Stimulated activated CD8-positive, alpha-beta memory T cell treated with anti-CD3 and anti-CD28 coated beads, Interleukin-4, amount 100 ng/mL, for 48 hours (primary cell): ENCODE measurements at places on chromosomes 12 and 14.

GRCh38 chr12:54428050-54429013 is 9.3 kb upstream of the ITGA5 start:
- no peak for DNase-seq

DNA sequence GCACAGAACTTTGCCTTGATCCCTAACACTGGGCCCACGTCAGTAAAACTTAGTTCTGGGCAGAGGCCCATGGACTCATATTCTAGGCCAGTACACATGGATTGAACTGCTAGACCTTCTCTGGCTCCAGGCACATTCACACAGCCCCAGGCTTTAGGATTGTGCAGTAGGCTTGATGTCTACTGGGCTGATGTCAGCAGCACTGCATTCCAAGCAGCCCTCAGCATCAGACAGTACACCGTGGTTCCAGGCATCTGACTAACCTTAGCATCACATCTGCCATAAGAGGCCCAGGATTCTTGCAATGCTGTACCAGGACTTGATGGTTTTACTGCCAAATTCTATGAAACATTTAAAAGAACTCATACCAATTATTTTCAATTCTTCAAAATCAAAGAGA is 301.9 kb downstream of the CCER1 start:
- DNase-seq: no peak

- no peak for DNase-seq
Measured at GRCh38 chr12:43112101-43112920, 439.7 kb downstream of the ADAMTS20 start.

DNA sequence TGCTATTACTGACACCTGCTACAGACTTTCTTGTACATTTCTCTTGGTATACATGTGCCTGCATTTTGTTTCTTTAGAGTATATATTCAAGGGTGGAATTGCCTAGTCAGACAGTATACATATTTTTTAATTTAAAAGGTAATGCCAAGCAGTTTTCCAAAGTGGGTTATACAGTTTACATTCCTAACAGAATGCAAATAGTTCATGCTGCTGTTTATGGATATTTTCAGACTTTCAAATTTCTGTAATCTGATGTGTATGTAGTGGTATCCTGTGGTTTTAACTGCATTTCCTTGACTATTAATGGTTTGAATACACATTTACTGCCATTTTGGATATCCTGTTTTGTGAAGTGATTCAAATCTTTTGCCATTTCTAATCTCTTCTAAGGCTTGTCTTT is 55.5 kb upstream of the VCPKMT start:
- no peak for DNase-seq

- DNase-seq: no peak
Measured at GRCh38 chr14:100612986-100613385, 25.8 kb upstream of the BEGAIN start.

GRCh38 chr12:24075650-24076049 is 126.2 kb upstream of the SOX5 start:
- DNase-seq: no peak

- no peak for DNase-seq
Measured at GRCh38 chr12:12721814-12722434, 4.8 kb downstream of the CDKN1B start.

- no peak for DNase-seq
Measured at GRCh38 chr12:71688961-71689570, 3.2 kb downstream of the TMEM19 start.

DNA sequence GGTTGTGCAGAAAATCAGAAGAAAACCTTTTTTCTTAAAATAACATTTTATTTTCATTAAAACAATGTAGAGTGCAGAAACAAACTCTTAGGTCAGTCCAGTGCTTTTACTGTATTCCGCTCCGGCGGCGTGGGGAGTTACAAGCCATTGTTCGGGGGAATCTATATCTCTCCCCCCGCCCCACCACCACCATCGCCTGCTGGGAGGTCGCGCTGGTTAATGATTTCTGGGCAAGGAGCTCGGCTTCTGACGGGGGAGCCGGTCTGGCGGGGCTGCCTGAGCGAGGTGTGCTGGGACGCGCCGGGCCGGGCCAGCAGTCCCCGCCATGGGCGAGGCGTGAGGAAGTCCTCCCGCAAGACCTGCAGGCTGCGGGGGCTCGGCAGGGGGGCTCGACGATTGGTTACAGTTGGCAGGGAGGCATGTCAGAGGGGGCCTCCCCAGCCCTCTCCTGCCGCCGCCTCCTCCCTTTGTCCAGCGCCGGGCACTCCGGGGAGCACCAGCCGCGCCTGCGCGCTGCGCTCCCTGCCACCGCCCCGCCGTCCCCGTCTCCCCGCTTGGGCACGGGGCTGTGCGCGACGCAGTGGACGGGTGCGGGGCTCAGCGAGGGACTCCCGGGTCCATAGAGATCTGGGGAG is 1.0 kb upstream of the DUSP6 start:
- DNase-seq: peak; percentile 71

- no peak for DNase-seq
Measured at GRCh38 chr14:101288436-101289229, 272.7 kb upstream of the DIO3 start.

- DNase-seq: no peak
Measured at GRCh38 chr12:130966443-130967030, 12.8 kb downstream of the ADGRD1 start.

DNA sequence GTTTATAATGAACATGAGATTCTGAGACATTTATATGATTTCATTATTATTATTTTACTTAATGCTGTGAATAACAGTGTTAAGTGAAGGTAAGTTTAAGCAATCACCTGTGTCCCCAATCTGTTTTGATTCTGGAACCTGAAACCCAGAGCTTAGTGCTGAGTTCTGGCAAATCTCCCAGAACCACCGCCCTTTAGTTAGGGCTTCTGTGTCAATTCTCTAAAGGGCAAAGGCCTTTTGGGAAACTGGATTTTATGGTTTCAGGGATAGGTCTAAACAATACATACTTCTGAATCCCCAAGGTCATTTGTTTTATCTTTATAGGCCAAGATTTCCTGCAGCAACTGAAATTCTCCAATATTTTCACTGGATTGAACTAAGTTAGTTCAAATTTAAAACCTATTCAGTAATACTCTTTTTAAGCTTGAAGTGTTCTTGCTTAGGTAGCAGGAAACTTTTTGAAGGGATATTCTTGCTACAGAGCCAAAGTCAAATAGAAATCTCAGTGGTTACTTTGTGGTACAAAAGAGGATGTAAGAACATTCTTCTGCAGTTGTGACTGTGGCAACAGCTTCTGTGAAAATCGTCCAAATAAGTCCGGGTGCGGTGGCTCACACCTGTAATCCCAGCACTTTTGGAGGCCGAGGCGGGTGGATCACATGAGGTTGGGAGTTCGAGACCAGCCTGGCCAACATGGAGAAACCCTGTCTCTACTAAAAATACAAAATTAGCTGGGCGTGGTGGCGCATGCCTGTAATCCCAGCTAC is 10.0 kb upstream of the PKP2 start:
- no peak for DNase-seq

- peak; percentile 31 for DNase-seq
Measured at GRCh38 chr12:85057370-85057963, 21.3 kb downstream of the LRRIQ1 start.

GRCh38 chr12:14554281-14555007 is 13.2 kb downstream of the PLBD1 start:
- DNase-seq: no peak

GRCh38 chr14:85934123-85934885 is 404.4 kb downstream of the FLRT2 start:
- DNase-seq: peak; percentile 56

- peak; percentile 28 for DNase-seq
Measured at GRCh38 chr12:123388951-123389559, 5.1 kb downstream of the KMT5A start.

- no peak for DNase-seq
Measured at GRCh38 chr14:80798878-80799277, 142.7 kb downstream of the CEP128 start.

- no peak for DNase-seq
Measured at GRCh38 chr12:112182499-112182898, 57.1 kb downstream of the TRAFD1 start.

GRCh38 chr12:123021688-123022604 is 41.5 kb downstream of the ARL6IP4 start:
- no peak for DNase-seq

DNA sequence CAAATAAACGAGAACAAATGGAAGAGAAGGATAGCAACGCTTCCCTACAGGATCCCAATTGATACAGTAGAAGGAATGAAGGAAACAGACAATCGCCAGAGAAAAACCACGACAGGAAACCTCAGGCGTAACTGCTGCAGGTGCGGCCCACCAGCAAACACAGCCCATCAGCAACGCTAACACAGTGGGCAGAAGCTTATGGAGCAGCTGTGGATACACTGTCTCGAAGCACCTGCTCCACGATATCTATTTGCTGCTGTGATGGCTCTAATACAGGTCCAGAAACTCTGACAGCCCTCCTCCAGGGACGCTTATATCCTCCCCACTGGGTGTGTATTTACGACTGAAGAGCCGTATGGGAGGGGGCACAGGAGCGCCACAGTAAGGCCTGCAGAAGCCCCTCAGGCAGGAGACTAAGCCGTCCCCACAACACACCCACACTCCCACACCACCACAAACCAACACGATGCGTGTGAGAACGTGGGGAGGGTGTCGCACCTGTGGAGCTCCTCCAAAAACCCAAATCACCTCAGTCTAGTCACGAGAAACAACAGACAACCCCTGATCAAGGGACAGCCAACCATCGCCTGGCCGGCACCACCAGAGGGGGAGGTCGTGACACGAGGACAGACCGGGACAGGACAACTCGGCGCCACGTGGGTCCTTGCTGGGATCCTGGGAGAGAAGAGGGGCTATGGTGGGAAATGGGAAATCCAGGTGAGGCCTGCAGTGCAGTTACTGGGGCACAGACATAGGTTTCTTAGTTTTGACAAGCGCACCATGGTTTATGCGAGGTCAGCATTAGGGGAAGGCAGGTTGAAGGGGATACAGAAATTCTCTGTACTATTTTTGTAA is 24.0 kb downstream of the POLE start:
- no peak for DNase-seq
